ENCODE measurements at places on chromosomes 11 and 22.

- DNase-seq = no peak
Measured at GRCh38 chr11:63869683-63870082, 30.8 kb downstream of the MARK2 start.

GRCh38 chr22:34804604-34805003 lies 261.4 kb upstream of the ISX start:
- DNase-seq = no peak

DNA sequence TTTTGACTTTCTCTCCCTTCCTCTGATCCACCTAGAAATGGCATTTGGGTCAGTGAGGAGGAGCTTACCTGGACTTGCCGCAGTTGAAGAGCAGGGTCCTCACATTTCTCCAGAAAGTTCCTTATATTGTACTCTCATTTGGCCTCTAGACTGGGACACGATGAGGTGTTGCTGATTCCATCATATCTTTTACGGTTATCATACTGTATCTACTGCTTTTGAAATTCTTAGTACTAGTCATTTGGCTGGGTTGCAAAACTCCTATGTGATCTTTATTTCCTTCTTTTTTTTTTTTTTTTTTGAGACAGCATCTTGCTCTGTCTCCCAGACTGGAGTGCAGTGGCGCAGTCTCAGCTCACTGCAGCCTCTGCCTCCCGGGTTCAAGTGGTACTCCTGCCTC lies 58.7 kb upstream of the FAM181B start:
- no peak for DNase-seq

- DNase-seq = peak; percentile 70
Measured at GRCh38 chr22:50306753-50307749, at the start of gene PLXNB2. Gene PLXNB2, minus strand, starts transcription at chr22:50307646. Its CDS starts 17,062 bp downstream, at chr22:50290584.

DNA sequence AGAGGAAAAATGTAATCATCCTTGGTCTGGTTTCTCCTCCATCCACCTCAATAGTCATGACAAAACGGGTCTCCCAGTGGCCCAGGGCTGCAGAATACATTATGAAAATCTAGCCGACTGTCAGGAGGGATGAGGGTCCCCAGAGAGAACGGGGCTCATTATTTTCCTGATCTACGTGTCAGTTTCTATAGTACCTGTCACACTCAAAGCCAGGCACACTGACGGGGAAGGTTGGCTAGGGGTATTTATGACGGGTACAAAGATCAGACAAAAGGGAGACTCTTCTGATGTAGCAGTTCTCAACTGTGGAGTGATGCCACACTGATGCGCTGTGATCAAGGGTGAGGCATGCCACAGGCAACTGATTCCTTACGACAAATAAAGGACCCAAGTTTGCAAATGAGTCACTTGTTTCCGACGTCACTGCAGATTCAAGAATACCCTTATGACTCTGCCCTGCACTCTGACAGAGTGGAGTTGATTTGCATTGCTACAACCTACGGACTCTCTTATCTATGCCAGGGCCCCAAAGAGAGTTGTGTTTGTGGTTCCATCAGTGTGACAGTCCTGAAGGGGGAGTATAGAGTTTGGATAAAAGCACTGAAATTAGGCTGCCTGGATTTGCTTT lies 188.2 kb upstream of the TBCEL start:
- no peak for DNase-seq

DNA sequence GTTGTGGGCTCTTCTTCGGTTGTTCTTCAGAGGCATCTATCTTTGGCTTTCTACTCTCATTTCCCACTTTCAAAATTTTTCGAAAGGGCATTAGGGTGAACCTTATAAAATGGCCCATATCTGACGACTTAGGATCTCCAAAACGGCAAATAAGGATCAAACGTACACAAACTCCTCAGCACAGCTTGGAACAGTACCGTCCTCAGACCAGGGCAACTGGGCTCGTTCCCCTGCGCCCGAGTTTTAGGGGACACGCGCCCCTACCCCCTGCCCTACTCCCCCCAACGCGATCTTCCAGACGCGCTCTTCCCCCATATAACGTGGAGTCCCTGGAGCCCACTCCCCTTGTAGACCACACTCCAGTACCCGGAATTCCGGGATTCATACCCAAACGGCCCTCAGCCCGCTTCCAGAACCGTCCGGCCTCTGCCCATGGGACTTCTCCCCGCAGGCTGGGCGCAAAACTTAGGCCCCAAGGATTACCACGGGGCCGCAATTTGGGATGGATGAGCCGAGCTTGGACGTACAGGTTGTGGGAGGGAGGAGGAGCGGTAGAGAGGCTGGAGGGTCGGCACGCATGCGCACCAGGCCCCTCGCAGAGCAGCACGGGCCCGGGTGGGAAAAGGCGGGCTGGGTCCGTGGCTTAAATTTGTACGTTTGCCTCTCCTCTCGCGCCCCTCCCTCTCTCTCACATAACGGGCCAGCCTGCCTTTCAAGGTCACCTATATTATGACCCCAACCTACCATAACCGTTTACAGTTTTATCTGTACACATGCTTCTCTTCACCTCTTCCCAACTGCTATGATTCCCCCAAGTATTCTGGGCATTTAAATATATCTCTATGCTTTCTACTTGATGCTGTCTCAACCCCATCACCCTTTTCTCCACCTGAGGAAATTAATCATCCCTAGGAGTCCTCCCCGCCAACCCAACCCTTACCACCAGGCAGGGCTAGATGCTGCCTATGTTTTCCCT lies 3.4 kb downstream of the CCDC89 start:
- DNase-seq = peak; percentile 22

- DNase-seq = no peak
Measured at GRCh38 chr11:129590753-129591475, 215.3 kb downstream of the BARX2 start.

DNA sequence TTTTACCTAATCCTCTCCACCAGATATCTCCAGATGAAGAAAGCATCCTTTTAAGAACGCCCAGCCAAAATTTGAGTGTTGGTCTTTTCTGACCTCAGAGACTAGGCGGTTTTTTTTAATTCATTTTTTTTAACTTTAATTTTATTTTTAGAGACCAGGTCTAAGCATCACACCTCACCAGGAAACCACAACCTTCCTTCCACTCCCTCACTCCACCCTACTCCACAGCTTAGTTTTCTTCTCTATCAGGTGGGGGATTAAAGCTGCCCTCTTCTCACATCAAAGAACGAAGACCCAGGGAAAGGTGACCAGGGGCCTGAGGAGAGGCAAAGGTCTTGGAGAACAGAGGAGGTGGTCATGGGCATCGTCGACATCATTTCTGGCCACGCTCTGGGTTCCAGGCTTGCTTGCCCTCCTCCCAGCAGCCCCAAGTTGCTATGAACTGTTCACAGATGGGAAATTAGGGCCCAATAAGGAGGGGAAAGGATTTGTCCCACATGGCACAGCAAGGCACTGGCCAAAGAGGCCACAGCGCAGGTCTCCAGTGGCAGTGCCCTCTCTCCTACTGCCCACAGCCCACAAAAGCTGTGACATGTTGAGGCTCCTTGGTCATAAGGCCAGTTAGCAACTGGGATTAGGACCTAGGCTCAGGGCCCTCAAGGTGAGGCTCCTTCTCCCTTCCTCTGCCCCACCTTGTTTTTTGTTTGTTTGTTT lies 1.4 kb upstream of the PEX16 start:
- DNase-seq = no peak

GRCh38 chr11:30788849-30789248 lies 202.7 kb upstream of the MPPED2 start:
- no peak for DNase-seq

DNA sequence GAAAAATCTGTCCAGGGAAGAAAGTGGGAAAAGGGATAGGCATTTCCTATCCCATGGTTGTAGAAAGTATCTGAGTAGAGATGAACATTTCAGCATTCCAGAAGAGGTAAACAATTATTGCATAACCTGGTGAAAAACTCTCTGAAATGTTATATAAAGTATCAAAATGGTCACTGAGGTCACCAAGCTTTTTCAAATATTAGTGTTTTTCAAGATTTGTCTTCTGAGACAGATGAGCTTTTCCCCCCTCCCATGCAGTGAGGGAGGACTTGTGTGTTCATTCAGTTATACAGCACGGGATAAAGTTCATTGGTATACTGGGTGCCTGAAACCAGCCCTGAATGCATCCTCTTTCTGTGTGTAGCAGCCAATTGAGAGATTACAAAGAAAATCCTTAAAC lies 1.9 kb upstream of the DEPDC7 start:
- no peak for DNase-seq

- no peak for DNase-seq
Measured at GRCh38 chr11:79066456-79067351, 374.1 kb downstream of the TENM4 start.

DNA sequence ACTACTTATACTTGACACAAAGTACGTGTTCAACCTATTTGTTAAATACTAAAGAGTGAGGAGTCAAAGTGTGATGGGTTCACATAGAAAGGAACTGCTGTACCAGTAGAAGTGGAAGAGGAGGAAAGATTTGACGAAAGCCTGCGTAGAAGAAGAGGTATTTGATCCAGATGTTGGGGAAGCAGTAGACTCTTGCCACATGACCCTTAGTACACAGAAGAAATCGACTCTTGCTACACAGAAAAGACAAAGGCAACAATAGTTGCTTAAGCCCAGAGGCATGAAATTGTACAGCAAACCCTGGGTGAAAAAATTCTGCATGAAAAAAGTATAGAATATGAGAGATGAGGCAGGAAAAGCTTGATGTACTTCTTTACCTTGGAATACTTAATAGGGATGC lies 152.9 kb downstream of the ETS1 start:
- DNase-seq = no peak

- DNase-seq = no peak
Measured at GRCh38 chr11:124082371-124082770, 32.9 kb upstream of the VWA5A start.
